HEK293T (cell line): ENCODE measurements at places on chromosomes 2 and 18.

- no peak for DNase-seq
Measured at GRCh38 chr18:62388855-62389760, 64.0 kb downstream of the TNFRSF11A start.

DNA sequence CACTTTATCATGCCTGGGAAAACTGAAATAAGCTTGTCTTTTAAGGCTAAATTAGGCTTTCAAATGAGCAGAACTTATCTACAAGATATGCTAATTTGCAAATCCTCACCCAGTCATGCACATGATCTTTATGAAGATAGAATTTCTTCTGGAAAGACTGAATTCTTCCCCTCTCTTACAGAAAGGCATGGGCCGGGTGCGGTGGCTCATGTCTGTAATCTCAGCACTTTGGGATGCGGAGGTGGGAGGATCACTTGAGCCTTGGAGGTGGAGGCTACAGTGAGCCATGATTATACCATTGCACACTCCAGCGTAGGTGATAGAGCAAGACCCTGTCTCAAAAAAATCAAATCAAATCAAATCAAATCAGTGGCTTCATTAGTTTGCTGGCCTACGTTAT is 11.7 kb upstream of the FOXI3 start:
- DNase-seq = no peak

DNA sequence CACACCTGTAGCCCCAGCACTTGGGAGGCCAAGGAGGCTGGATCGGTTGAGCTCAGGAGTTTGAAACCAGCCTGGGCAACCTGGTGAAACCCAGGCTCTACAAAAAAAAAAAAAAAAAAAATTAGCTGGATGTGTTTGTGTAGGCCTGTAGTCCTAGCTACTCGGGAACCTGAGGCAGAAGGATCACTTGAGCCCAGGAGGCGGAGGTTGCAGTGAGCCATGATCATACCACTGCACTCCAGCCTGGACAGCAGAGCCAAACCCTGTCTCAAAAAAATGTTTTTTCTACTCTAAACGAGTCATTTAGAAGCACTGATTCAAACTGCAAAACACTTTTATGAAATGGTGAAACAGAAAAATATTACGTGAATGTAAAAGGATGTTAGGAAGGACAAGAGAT is 69.1 kb upstream of the SLC39A10 start:
- no peak for DNase-seq

DNA sequence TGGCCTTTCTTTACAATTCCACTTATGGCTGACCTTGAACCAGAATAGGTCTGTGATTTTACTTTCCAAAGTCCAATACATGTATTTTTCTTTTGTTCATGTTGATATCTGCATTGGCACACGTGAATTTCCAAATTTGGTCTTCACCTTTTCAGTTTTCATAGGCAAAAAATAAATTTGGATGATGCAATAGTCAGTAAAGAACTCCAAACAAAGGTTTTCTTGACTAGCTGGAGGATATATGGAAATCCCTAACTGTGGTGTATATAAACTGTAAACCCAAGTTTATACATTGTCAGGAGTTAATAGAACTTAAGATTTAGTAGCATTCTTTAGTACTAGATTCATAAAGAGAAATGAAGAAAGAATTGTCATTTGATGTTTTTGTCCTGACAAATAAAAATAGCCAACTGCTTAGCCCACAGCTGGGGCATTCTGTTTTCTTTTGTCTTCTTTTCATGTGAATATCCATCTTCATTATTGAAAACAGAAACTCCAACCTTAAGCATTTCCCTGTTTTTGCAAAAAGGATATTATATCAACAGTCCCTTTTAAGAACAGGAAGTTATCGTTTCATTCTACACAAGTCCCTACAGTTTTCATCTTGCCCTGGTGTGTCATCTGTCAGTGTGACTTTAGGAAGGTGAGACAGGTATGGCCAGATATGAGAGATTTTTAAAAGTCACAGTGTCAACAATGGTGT is 132.9 kb downstream of the BCL2 start:
- DNase-seq = no peak

- DNase-seq = no peak
Measured at GRCh38 chr18:6566338-6566911, 151.7 kb upstream of the L3MBTL4 start.

- DNase-seq = peak; percentile 63
Measured at GRCh38 chr2:147469471-147469870, 375.4 kb upstream of the ACVR2A start.

DNA sequence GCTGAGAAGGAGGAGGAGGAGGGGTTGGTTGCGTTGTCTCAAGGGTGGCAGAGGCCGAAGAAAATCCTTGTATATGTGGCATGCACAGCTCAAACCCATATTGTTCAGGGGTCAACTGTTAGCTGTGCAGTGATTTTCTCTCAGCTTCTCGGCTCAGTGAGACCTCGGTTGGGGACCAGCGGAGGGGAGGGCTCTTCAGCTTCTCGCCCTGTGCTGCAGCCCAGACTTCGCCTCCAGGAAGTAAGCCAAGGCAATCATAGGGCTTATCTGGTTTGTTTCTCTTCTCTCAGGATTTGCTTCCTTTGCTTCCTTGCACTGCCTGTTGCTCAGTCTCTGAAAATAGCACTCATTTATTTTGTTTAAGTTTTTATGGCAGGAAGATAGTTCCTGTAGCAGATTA is 85.5 kb downstream of the SOWAHC start:
- no peak for DNase-seq

- DNase-seq = no peak
Measured at GRCh38 chr2:118251427-118251826, 163.2 kb downstream of the INSIG2 start.

DNA sequence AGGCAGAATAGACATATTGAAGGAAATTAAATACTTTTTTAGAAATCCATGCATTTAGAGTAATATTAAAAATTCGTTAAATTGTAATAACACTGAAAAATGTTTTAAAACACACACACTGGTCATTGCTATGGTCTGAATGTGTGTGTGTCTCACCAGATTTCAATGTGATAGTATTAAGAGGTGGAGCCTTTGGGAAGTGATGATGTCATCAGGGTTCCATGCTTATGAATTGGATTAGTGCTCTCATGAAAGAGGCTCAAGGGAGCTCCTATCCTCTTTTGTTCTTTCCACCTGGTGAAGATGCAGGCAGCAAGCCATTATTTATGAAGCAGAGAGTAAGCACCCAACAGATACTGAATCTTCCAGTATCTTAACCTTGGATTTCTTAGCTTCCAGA is 441.8 kb downstream of the CDH2 start:
- no peak for DNase-seq

GRCh38 chr18:64240316-64240715 is 91.4 kb upstream of the LINC00305 start:
- DNase-seq = no peak
